ENCODE measurements at places on chromosomes 11 and 22. TPM values are rescaled to one million over a fixed set of nuclear protein-coding genes. Genes with fewer than 3 reads are reported as not detected.

Gene SPCS2
- 33.5 TPM for total RNA-seq

Gene MPPED1
- not detected for total RNA-seq

Gene BIK
- total RNA-seq, result 0.50 TPM

Gene CCDC116
- not detected for total RNA-seq

Gene CALCA
- total RNA-seq, result not detected

Gene PIWIL4
- total RNA-seq, result 0.43 TPM

Gene AQP11
- 0.48 TPM for total RNA-seq

Gene TMPRSS5
- total RNA-seq, result 0.13 TPM

Gene UPK3A
- not detected for total RNA-seq

Gene HEPN1
- total RNA-seq, result 0.05 TPM

Gene MEI1
- 1.4 TPM for total RNA-seq

Gene THY1
- 0.20 TPM for total RNA-seq

Gene TRIM49
- not detected for total RNA-seq

Gene MYRF
- 2.9 TPM for total RNA-seq

Gene CCDC87
- not detected for total RNA-seq

Gene RTN4R
- total RNA-seq, result 2.7 TPM

Gene B3GAT1
- total RNA-seq, result 0.45 TPM

Gene OR4D5
- not detected for total RNA-seq

Gene C11orf24
- 53.2 TPM for total RNA-seq

Gene DUSP8
- total RNA-seq, result 0.07 TPM

Gene TOB2
- total RNA-seq, result 14.2 TPM

Gene SEZ6L
- total RNA-seq, result not detected

Gene PTPN5
- not detected for total RNA-seq

Gene PRDM11
- 10.2 TPM for total RNA-seq

Gene ANKK1
- total RNA-seq, result not detected

Gene SAA4
- not detected for total RNA-seq

Gene VWCE
- 0.17 TPM for total RNA-seq

Gene CXCR5
- total RNA-seq, result not detected

Gene MS4A15
- not detected for total RNA-seq

Gene GLYATL2
- total RNA-seq, result 0.10 TPM

Gene ANO1
- 0.13 TPM for total RNA-seq

Gene TMPRSS6
- total RNA-seq, result 0.11 TPM

Gene PARVG
- 0.50 TPM for total RNA-seq

Gene UCP2
- total RNA-seq, result not detected

Gene CHRM1
- total RNA-seq, result not detected

Gene ART1
- total RNA-seq, result not detected

Gene KCNJ11
- total RNA-seq, result 0.33 TPM

Gene C22orf42
- not detected for total RNA-seq

Gene ABTB2
- 4.0 TPM for total RNA-seq

Gene OR5AP2
- total RNA-seq, result not detected

Gene GPHA2
- 0.53 TPM for total RNA-seq

Gene MUC6
- not detected for total RNA-seq

Gene CYTH4
- 0.33 TPM for total RNA-seq

Gene MAJIN
- total RNA-seq, result not detected

Gene RHOD
- total RNA-seq, result not detected

Measured in HT1080 (cell line).